T-helper 2 cell (primary cell): ENCODE measurements at places on chromosomes 13 and 19.

DNA sequence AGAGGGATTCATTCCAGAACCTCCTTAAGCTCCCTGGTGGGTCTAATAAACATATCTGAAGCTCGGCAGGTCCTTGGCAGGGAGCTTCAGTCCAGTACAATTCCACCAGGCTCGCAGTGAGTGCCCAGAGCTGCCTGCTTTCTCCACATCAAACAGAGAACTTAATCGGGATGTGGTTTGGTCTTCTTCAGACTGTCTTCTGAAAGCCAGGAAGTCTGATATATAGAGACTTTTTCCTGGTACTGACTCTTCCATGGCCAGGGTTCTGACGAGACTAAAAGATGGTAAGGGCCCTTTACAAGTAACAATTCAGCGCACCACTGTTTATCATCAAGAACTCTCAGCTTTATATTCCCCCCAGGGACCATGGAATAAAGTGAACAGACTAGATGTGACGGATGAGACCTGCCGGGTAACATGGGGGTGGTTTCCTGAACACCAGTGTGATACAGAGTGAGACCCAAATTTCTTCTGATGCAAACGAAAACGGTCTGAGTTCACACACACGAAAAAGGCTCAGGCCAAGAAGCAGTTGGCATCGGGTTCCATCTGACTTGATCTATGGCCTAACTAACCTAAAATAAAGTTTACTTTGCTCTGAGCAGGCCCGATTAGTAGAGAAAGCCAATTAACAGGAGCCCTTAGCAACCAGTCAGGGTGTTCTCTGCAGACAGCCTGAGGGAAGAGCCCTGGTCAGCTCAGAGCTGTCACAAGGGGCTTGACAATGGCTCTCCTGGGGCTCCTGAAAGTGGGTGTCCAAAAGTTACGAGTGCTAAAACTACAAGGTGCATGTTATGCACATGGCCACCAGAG, 29.0 kb downstream of the RANBP3 start:
- DNase-seq = no peak

GRCh38 chr13:40345149-40345514, 321.3 kb downstream of the FOXO1 start:
- no peak for DNase-seq

GRCh38 chr13:42899266-42899665, 92.8 kb downstream of the EPSTI1 start:
- DNase-seq = no peak

DNA sequence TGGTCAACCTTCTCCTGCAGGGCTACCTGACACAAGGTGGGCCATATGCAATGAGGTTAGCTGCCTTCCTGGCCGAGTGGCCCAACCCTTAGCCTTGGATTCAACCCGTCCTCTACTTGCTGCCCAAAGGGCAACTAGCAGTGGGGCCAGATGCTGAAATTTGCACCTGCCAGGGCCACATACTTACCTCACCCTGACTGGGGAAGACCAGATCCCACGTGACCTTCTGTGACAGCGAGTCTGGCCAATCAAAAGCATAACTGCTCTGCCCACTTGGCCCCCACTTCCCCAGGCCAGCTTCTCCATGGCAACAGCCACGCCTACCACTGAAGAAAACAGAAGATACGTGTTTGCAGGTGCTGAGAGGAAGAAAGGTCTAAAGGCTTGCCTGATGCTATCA, 10.9 kb downstream of the PEG3 start:
- DNase-seq = no peak

DNA sequence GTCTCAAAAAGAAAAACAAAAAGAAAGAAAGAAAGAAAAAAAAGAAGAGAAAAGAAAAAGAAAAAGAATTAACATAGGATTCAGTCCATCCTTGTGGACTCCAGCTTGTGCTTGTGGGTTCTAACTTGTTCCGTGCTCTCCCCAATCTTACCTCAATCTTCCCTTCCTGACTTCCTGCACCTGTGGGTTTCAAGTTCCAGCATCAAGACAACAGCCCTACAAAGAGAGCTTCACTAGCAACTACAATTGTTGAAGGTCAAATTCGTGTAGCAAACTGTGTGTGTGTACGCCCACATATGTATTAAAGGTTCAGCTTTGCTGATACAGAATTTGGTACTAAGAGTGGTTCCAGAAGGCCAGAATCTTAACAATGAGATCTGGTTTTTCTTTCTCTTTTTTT, 25.3 kb downstream of the FXYD5 start:
- DNase-seq = no peak
